AG10803 (cell line): ENCODE measurements at places on chromosomes 1 and 21.

DNA sequence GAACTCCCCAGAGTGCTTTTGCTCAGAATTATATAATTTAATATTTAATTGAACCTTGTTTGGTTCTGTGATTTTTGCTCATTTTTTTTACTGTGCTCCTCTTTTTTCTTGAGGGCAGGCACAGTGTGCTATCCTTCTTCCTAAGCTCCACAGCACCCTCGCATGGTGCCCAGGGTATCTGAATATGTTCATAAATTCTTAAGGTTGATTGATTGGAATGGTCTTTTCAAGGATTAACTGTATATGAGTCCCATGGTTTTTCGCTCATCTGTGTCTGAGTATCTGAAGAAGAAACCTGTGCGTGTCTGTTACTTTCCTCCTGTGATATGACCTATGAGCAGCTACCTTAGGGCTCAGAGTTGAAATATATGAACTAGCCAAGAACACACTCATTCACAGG, 393.7 kb downstream of the HLX start:
- DNase-seq = no peak

DNA sequence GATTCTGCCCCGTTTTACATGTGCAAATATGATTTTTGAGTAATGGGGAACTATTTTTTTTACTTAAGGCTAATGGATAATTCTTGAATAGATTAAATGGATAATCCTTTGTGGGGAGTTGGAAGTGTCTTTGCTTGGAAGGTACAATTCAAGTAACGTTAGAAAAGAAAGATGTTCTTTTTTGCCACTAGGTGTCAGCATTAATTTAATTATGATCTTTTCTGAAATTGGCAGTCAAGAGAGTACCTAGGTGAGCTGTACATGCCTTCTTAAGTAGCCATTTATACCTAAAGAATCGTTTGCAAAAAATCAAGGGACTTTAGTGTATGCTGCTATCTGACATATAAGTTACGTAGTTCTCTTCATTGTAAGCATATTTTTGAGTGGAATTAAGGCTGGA, 2.2 kb downstream of the FBXO28 start:
- peak; percentile 58 for DNase-seq

- DNase-seq = no peak
Observed at GRCh38 chr21:46248827-46249226, 20.3 kb upstream of the LSS start.

GRCh38 chr1:60227601-60228000, 154.0 kb upstream of the C1orf87 start:
- DNase-seq = peak; percentile 43

DNA sequence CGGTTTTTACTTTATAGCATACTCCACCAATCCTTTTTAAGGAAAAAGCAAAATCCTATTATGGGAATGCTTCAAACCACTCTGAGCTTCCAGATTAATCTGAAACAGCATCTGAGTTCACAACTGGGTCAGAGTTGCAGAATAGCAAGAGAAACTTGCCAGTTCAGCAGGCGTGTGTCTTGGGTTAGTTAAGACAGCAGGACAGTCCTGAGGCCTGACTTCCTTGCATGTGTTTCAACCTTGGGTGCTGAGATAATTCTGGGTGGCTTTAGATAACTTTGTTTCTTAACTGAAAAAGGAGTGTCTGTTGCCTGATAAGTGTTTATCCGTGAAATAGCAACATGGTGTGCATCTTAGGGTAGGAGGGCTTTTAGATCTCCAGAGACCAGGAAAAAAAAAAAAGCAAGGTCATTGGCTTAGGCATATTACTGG, 169.2 kb downstream of the DHRS3 start:
- DNase-seq = peak; percentile 89
